Kasumi-1 (cell line): ENCODE measurements at places on chromosomes 5 and 9.
A peak's percentile ranks its signal among the peaks of the same experiment; 100 is the strongest.

DNA sequence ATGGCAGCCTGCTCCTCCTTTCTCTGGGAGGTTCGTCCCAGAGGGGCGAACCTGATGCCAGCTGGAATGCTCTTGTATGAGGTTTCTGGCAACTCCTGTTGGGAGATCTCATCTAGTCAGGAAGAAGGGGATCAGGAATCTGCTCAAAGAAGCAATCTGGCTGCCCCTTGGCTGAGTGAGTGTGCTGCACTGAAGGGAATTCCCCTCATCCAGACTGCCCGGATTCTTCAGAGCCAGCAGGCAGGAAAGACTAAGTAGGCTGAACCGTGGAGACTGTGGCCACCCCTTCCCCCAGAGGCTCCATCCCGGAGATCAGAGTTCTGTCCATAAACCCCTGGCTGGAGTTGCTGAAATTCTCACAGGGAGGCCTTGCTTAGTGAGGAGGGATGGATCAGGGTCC, 476.0 kb downstream of the CSNK1G3 start:
- DNase-seq: no peak

- DNase-seq: no peak
Measured at GRCh38 chr9:22682961-22683699, 236.5 kb downstream of the DMRTA1 start.

DNA sequence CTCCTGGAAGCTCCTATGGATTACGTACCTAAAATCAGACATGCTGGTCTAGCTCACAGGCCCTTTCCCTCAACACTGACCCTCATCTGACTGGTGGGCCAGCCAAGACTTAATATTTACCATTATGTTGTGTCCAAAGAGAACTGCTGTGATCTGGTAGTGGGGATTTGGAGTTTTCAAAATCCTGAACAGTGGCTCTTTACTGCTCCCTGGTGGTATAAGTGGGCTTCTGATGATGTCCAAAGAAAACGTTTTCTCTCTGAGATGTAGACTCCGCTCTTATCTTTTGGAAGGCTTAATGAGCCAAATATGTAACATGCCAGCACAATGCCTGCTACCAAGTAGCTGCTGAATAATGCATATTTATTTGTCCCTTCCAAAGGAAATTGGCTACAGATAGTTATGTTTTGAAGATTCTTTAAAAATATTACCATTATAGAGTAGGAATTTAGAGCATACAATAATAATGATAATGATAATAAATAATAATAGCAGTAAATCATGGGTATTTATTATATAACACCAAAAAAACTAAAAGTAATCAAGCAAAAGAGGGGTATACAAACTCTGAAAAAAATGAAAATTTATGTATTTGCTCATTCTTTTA, 406.6 kb upstream of the TNC start:
- peak; percentile 54 for DNase-seq

DNA sequence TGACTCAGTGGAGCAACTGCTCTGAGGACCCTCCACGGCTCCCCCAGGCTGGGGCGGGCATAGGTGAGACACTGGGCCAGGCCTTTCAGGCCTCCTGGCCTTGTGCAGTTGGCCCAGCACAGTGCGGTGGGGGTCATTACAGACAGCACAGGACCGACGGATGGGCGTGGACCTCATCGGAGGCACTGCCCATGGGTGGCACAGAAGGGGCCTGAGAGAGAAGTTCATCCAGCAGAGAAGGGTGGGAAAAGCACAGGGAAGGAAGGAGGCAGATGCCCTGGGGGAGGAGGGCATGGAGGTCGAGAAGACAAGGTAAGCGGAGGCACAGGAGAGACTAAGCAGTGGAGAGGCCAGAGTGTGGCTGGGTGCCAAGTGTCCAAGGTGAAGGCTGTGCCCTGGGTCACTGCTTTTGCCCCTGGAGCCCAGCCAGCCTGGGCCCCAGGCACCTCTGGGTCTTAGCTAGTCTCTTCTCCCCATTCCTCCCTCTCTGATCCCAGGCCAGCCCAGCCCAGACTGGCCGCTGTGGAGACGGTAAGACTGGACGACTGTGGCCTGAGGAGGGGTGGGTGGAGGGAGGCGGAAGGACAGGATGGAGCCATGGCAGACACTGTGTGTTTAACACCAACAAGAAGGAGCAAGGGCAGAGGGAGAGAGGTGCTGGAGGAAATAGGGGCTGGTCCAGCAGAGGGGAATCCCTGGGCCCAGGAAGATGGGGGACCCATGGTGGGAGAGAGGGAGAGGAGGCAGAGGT, 5.7 kb downstream of the IL3 start:
- DNase-seq: no peak

DNA sequence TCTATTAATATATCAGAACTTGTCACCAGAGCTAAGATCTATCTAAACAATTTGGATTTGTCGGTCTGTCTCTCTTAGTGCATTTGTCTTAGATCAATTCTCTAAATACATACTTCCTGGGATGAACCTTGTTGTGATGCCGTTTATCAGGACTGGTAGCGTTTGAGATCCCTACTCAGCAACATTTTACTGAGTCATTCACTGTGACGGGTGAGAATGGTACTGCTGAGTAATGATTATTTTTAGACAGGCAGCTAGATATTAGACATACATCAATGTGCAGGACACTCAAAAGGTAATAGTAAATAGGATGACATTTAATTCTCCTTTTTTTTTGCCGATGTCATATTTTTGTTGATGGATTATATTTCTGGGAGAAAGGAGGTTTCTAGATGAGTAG, 209.0 kb downstream of the CSNK1G3 start:
- no peak for DNase-seq

DNA sequence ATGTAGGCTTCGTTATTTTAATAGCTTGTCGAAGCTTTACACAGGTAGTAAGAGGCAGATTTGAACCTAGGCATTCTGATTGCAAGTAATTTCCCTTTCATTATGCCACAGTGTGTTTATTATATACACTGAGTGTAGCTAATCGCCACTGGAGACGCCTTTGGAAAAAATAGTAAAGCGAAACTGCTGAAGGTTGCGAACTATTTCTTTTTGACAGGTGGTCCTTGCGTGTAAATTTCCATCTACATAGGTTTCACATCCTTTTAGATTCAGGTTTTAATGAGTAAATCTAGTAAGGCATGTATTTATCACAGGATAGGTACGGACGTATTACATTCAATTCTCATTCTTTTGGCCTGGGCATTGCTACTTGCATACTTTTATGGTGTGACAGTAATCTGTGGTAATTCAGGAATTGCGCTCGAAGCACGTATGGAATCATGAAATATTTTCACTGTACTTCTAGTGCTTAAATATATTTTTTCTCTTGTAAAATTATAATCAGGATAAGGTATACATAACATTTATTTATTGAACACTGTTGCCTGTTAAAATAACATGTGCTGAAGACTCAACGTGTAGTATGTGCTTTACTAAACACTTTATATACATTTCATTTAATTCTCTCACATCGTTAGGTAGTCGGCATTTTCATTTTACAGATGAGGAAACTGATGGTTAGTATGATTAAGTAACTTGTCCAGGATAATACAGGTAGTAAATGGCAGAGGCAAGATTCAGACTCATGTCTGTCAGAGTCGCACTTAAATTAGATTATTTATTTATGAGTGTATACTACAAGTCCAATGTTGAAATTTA, 1.8 kb downstream of the MARCHF6 start:
- peak; percentile 61 for DNase-seq

DNA sequence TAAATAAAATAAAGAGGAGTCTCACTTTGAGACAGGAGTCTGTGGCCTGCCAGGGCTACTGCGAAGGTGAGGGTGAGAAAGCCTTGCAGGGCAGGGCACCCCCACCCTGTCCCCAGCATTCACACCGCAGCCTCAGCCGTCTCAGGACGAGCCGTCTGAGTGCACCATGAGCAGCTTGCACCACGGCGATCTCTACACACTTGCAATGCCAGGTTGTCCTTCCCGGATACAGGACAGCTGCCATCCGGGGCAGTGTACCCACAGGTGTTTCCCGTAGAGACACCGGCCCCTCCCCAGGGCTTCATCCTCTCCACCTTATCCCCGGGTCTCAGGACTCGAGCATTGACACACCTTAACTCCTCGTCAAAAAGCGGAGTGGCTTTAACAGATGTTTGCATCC, 43.3 kb downstream of the IRX2 start:
- no peak for DNase-seq
